ENCODE measurements at places on chromosomes 4 and X.

DNA sequence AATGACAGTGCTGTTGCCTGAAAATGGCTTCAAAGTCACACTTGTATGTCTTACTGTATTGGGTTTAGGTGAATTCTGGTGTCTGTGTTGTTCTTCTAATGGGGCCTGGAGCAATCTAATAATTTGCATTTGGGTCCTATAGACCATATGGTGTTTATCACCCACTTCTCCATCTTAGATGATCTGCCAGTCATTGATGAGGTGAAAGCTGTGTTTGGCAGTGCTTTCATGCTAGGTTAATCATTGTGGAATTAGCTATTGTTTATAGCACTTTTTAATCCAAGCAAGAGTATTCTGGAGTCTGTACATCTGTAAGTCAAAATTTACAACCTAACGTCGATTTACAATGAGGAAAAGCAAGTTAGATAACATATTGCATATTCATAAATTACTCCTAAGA lies 572.2 kb upstream of the MAGEB2 start:
- ATAC-seq, result no peak

DNA sequence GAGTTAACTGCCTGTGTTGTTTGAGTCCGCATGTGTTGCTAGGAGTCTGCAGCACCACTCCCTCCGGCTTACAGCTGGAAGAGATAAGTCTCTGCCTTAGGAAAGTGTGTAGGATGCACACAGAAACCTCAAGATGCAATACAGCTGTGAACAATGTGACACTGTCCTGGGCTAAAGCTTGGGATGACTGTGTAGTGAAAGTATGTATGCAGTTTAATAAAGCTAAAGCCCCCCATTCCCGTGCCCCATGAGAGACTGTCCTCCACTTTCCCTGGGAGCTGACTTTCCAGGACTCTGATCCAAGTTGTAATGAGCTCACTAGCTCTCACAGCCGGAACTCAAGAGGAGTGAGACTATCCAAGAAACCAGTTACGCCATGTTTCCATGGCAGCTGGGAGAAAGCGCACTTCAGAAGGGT lies 156.6 kb upstream of the FTHL17 start:
- ATAC-seq, result no peak

DNA sequence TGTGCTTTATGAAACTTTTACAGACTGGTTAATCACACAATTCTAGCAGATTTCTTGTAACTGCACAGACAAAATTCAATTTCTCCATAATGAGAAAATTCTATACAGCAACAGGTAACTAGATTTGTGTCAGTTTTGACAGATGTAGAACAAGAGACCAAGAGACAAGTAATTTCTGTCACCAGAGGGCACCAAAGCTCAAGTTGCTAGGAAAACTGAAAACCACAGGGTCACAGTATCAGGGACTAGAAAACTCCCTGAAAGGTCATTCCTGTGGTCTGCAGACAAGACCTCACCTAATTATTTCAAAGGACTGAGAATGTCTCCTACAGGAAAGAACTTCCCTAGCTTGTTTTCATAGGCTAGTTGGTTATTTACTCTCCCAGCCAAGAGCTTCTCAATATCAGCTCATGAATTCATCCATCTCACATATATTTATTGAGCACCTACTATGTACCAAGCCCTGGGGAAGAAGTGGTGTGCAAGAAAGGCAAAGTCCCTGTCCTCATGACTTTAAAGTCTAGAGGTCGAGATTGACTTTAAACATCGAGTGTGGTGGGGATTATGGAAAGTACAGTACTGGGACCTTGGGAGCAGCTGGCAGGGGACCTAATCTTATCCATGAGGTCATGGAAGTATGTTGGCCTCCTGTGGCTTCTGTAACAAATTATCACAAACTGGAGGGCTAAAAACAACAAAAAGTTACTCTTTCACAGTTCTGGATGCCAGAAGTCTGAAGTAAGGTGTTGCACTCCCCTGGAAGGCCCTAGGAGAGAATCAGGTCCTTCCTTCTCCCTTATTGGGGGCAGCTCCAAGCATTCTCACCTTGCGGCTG lies 47.8 kb upstream of the SETD7 start:
- no peak for ATAC-seq

DNA sequence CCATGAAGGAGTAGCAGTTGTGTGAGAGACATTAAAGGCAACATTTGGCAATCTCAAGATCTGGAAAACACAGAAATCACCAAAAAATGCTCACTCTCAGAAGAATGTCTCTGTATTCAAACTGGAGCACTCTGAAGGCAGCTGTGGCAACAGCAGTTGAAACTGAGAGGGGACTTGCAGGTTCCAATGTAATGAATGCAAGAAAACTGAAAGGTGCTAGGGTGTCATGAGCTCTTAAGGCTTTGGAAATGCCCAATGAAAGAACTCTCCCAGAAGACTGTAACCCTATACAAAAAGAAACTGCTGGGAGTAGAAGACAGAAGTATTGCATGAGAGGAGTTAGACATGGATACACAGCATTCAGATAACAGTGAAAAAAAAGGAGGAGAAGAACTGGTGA lies 118.2 kb upstream of the HTR2C start:
- ATAC-seq, result no peak

DNA sequence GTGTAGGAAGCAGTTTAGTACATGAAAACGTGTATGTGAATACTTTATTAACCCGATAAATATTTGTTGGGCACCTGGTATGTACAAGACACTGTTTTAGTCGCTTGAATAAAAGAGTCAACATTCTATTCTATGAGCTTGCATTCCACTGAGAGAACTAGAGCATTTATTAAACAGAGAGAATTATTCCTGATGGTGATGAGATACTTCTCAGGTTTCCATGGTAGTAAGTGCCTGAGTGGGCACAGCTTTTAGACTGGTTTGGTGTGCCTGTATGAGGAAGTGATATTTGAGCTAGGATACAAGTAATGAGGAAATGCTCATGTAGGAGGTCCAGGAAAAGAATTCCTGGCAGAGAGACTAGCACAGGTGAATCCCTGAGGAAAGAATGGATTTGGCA lies 94.2 kb downstream of the ATP10D start:
- ATAC-seq, result no peak

DNA sequence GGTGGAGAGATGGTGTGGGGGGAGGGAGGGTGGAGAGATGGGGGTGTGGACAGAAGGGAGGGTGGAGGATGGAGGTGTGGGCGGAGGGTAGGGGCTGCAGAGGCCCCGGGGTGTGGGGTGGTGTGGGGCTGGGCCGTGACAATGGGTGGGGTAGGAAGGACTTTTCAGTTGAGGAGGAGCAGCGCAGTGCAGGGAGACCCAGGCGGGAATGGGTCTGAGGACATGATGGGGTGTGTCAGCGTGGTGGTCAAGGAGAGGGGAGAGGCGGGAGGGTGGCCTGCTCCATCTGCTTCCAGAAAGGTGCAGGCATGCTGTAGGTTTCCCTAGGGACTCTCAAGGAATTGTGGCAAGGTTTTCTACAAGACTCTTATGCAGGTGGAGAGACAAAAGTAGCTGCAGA lies 48.9 kb downstream of the RGS12 start:
- peak; percentile 63 for ATAC-seq

DNA sequence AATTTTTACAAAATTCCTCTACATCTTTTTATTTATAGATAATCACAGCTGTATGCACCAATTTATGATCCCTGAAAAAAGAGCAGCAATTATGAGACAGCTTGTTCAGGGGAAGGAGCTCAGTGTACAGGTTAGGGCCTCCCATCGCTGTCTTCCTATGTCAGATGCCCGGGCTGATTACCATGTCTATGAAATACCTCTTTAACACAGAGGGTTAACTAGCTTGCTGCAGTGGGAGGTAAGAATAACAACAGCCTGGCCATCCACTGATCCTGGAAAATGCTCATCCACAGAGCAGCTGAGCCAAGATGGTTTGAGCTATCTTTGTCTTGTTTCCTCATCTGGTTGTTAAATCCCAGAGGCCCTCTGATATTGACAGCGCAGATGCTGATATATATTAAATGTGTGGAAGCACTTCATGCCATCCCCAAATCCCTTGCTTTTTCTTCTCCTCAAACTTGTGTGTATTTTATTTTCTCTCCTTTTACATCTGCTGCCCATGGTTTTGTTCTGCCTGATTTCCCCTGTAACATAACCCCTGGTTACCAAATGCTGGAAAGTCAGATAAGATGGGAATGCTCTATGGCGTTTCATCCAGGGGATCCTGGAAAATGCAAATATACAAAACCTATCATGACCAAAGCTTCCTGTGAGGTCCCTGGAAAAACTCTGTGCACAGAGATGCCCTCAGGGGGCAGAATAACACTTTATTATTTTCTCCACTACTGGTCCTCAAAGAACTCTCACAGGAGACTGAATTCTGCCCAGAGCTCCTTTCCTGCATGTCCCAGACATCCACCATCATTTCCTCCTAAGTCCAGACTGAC lies 85.8 kb upstream of the PUDP start:
- ATAC-seq, result no peak

DNA sequence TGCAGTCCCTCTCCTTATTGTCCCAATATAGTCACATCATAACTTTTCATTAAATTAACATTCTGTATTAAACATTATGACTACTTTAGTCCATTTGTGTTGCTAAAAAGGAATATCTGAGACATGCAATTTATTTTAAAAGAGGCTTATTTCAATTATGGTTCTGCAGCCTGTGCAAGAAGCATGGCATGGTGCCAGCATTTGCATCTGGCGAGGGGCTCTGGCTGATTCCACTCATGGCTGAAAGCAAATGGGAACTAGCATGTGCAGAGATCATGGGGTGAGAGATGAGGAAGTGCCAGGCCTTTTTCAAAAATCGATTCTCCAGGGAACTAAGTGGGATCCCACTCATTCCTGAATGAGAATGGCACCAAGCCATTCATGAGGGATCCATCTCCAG lies 476.3 kb upstream of the RPS6KA3 start:
- no peak for ATAC-seq

- ATAC-seq, result peak; percentile 94
Measured at GRCh38 chrX:48918643-48919340, at the start of gene PIM2. Gene PIM2, minus strand, starts transcription at chrX:48919024. Its CDS starts 190 bp downstream, at chrX:48918834.

- ATAC-seq, result no peak
Measured at GRCh38 chrX:106302304-106302703, 134.2 kb downstream of the PWWP3B start.

GRCh38 chrX:71955530-71956120 lies 45.0 kb downstream of the NHSL2 start:
- no peak for ATAC-seq

DNA sequence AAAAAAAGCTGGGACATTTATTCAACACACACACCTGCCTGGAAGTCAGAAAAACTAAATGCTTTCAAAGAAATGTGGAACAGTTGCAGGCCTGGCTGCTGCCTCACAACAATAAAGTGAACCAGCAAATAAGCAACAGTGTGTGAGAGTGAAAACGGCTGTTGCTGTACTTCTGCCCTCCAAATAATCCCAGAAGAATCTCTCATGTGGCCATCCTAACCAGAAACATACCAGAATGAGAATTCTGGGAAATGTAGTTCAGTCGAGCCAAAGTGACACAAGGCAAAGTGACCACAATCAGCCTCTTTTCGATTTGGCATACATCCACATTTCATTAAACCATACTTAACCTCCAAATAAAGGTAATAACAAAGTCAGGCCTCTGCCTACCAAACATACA lies 204.5 kb downstream of the SLC7A11 start:
- no peak for ATAC-seq

- ATAC-seq, result no peak
Measured at GRCh38 chr4:56414135-56414670, 21.2 kb downstream of the PPAT start.

GRCh38 chr4:4364486-4365208 lies 22.3 kb upstream of the NSG1 start:
- ATAC-seq, result no peak

DNA sequence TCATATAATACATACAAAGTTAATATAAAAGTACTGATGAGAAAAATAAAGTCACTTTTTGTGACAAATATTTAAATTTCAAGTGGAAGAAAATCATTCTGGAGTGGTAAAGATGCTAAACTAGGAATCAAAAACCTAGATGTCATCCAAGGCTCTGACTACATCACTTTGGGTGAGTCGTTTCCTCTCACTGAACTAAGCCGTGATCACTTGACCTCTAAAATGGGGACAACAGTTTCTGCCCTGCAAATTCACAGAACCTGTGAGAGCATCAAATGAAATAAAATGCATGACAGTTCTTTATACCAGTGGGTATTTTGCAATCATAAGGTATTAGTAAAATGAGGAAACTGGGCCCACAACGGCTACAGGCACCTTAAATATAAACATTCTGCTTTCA lies 63.8 kb downstream of the PRDM5 start:
- no peak for ATAC-seq

DNA sequence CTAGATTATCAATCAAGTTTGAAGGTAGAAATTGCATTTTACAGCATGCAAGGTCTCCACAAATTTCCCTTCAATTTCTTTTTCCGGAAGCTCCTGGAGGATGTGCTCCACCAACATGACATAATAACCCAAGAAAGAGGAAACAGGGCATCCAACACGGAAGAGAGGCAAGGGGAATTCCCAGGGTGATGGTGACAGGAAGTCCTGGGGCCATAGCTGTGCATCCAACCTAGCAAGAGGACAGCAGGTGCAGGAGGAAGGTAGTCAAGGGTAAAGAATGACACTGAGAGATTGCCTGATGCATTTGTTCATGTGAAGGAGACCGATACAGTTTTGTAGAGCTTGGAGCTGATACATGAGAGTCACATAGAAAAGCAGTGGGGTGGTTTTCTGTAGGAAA lies 115.7 kb upstream of the LSM6 start:
- peak; percentile 96 for ATAC-seq

DNA sequence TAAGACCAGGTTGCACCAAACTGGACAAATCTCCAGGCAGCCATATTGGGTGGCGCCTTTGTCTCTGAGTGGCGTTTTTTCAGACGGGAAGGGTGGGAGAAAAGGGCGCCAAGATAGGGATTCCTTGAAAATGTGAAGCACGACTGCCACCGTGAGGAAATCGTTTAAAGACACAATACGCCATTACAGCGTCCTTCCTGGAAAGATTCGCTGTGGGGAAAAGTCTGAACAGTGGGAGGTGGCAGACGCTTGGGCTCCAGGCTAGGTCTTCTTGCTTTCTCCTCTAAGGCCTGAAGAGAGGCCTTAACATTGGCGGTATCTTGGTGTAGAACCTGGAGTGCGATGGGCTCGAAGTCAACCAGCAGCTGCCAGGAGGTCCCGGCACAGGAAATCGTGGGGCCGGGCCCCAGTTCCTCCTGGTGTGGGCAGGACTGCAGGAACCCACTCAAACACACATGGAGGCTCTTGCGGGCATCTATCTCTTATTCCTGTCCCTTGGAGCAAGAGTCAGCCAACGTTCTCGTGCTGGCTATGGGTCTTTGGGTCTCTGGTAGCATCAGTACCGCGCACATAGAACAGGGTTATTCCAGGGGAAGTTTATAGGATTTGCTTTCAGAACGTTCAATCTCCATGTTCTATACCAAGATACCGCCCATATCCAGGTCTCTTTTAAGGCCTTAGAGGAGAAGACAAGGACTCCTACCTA lies 208.8 kb downstream of the OR13H1 start:
- ATAC-seq, result no peak

DNA sequence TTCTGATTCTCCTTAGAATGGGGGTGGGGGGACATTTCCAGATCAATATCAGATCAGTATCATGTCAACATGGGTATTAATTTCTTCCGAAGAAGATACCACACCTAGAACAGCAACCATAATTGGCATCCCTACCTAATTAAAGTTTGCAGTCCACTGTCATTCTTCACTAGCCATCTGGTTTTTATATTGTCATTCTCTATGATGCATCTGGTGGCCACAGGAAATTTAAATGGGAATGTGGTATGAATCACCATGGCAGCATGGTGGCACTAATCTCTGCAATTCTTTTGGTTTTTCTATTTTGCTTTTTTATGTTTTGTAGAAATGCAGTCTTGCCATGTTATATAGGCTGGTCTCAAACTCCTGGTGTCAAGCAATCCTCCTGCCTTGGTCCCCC lies 16.6 kb upstream of the UBE2D3 start:
- ATAC-seq, result no peak

- no peak for ATAC-seq
Measured at GRCh38 chr4:2354118-2354517, 64.3 kb downstream of the ZFYVE28 start.

- no peak for ATAC-seq
Measured at GRCh38 chrX:18890049-18890381, 93.9 kb downstream of the PHKA2 start.

All from stimulated activated memory B cell treated with anti-CD40 and anti-IgM and Interleukin-4, amounts not matched to agents 10 μg/mL and 1 μg/mL and 100 μg/mL, for 72 hours (primary cell).